D341Med (cell line): ENCODE measurements at places on chromosomes 5 and 9.

DNA sequence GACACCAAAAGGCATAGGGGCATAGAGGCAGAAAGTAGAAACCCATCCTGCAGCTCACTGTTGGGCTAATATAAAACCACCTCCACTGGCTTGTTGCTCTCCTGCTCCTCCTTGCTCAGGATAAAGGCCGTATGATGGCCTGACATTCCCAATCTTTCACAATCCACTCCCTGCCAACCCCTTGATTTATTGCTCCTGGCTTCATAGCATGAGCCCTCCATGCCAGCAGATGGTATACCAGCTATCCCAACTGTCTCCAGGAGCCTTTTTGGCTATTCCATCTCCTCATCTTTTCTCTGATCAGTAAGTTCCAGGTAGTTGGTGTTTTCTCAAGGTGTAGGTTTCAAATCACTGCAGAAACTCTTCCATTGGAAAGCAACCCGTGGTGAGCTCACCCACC, 128.8 kb downstream of the EGFLAM start:
- no peak for DNase-seq

GRCh38 chr5:168288349-168289245, 2.8 kb upstream of the WWC1 start:
- DNase-seq = no peak

DNA sequence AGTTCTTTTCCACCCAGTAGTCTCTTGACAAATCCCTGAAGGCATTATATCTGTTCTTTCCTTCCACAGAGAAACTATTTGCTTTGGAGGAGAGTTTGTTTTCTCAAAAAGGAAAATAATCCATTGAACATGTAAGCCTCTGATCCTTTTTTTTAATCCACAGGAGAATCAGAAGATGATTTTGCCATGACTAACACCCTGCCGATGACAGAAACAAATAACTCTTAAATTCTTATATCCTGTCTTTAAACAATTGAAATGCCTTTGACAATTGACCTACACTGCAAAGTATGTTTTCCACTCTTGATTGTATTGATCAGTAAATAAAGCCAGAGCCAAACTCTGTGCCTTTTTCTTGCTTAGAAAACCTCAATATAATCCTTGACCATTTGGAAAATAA, 666.4 kb upstream of the CTNND2 start:
- DNase-seq = no peak

DNA sequence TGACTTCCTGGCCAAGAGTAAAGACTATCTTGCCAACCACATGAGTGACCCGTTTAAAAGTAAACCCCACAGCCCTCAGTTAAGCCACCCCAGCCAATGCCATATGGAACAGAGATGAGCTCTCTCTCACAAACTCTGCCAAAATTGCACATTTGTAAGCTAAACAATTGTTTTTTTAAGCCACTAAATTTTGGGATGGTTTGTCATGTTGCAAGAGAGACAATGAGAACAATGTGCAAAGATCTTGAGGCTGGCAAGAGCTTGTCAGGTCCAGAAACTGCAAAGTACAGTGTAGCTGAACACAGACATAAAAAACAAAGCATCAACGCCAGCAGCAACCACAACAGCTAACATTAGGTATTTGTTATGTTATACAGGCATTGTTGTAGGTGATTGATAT, 27.8 kb downstream of the HOMER1 start:
- no peak for DNase-seq

GRCh38 chr5:141916522-141916921, 7.1 kb upstream of the DELE1 start:
- DNase-seq = no peak

GRCh38 chr9:83920469-83920926, 734 bp downstream of the KIF27 start:
- DNase-seq = no peak

- DNase-seq = peak; percentile 28
Measured at GRCh38 chr5:35230038-35230611, at the start of gene PRLR. Gene PRLR (minus strand): TSS chr5:35230487. CDS start chr5:35089620, 140,867 bp downstream.

- DNase-seq = no peak
Measured at GRCh38 chr9:108654566-108654965, 201.2 kb downstream of the ACTL7B start.

DNA sequence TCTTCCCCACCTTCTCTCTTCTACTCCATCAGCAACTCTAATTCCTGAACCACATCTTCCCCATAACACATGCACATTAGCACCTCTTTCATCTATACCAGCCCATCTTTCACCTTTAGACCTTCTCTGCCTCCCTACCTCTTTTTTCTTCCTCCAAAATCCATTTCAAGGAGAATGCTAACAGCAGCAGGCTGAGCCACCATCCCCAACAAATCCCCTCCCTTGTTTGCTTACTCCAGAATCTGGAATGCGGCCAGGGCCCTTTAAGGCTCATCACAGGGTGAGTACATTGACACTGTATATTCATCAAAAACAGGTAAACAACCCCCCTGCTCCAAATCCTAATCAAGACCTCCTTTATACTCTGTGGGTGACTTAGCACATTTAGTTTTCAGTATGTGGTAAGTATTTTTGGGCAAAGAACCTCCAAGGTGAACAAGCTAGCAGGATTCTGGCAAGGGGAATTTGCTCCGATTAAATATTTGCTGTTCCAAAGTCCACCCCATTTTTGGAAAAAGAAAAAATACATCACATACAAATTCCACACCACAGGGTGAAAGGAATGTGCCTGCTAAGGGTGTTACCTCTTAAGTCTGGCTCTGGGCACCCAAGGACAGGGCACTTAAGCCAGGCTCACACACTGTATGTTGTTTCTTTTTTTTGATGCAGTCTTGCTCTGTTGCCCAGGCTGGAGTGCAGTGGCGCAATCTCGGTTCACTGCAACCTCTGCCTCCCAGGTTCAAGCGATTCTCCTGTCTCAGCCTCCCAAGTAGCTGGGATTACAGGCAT, 71.4 kb downstream of the SERINC5 start:
- DNase-seq = peak; percentile 41

GRCh38 chr9:129885018-129885669, 49.9 kb downstream of the USP20 start:
- DNase-seq = no peak

GRCh38 chr5:33268374-33268773, 172.4 kb upstream of the TARS1 start:
- no peak for DNase-seq

GRCh38 chr9:35774907-35775635, 16.3 kb upstream of the NPR2 start:
- no peak for DNase-seq

- DNase-seq = peak; percentile 50
Measured at GRCh38 chr9:5442400-5443011, 4.8 kb upstream of the PLGRKT start.

DNA sequence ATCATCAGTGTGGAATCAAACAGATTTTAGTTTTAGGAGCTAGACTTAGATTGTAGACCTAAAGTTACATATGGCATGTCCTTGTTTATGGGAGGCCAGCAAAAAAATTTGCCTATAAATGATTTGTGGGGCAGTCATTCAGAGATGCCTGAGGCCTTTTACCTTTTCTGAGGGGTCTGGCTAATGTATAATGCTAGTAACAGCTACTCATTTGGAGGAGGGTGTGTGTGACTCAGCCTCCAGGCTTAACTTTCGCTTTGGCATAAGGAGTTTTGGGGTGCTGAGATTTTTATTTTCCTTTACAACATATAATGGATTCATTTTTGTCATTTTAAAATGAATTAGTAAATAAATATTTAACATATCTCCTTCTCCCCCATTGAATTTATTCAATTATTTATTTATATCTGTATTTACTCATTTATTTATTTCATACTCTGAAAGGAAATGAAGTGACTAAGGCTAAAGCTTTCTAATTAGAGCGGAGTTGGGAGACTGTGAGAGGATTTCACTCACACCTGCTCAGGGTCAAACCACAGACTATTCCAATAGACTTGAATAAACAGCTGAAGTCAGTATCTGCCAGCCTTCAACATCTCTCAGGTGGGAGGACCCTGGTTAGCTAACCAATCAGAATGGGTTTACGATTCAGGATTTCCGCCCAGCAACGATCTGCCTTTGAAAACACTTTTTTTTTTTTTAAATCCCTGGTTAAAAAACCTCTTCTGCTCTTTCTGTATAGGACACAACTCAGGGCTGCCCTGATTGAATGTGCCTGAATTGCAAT, 487.5 kb upstream of the SGCD start:
- peak; percentile 48 for DNase-seq

DNA sequence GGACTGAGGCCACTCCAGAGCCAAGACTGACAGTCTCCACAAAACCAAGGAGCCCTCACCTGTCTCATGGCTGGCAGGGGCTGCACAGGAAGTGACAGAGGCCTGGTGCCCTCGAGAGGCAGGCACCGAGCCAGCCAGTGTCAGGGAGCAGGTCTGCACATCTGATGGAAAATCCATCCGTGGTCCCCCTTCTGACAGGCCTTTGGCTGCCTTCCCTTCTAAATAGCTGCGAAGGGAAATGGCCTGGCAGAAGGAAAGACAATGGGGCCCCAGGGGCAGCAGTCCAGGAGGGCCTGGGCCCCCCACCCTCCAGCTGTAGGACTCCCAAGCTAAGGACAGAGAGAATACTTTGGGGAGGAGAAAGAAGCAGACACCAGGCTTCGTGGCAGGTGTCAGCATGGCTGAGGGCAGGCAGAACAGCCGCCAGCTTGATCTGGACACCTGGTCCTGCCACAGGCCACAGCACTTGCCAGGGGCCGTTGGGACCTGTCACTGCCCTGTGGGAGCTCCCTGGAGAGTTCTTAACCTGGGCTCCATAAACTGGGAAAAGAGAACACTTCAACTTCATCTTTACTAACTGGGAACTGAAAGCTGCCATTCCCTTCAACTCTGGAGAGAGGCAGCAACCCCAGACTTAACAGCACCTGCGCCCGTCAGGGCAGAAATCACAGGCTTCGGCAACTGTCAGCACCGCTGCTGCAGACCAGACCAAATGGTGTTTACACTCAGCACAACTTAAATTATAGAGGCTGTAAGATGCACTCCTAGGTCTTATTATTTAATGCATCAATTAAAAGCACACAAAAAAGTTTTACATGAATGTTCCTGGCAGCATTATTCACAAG, 22.0 kb downstream of the ADAMTS2 start:
- DNase-seq = no peak

- no peak for DNase-seq
Measured at GRCh38 chr9:21043841-21044240, 12.4 kb upstream of the HACD4 start.

DNA sequence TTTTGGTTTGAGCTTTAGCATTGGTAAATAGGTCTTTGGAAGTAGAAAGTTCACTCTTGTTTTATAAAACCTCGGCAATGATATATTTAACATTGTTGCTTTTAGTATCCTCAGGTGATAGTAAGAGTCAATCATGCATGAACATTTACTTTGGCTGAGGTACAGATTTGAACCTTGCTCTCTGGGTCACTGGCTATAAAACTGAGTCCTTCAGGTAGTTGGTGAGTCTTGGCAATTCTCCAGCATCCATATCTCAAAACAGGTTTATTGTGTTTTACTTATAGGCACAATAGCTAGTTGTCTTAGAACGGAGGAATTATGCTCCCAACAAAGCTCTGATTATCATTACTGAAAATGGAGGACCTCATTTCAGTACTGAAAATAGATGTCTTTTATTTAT, 75.1 kb downstream of the MAT2B start:
- DNase-seq = no peak

GRCh38 chr9:125280945-125281344, 19.3 kb downstream of the GAPVD1 start:
- no peak for DNase-seq

DNA sequence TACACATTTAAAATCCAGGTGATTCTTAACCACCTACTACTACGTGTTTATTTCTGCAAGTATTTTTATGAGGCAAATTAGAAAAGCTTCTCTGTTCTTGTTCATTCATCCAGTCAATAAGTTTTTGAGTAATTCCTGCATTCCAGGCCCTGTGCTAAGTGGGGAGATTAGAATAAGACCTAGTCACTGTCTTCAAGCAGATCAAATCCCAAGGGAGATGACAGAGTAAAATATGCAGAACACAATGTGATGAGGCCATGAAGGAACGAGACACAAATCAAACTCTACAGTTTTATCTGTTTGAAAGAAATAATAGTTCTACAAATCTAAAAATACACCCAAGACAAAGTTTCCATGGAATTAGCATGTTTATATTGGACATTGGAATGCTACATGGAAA, 158.8 kb downstream of the CEP120 start:
- DNase-seq = no peak

GRCh38 chr5:15241216-15241821, 258.7 kb upstream of the FBXL7 start:
- no peak for DNase-seq

DNA sequence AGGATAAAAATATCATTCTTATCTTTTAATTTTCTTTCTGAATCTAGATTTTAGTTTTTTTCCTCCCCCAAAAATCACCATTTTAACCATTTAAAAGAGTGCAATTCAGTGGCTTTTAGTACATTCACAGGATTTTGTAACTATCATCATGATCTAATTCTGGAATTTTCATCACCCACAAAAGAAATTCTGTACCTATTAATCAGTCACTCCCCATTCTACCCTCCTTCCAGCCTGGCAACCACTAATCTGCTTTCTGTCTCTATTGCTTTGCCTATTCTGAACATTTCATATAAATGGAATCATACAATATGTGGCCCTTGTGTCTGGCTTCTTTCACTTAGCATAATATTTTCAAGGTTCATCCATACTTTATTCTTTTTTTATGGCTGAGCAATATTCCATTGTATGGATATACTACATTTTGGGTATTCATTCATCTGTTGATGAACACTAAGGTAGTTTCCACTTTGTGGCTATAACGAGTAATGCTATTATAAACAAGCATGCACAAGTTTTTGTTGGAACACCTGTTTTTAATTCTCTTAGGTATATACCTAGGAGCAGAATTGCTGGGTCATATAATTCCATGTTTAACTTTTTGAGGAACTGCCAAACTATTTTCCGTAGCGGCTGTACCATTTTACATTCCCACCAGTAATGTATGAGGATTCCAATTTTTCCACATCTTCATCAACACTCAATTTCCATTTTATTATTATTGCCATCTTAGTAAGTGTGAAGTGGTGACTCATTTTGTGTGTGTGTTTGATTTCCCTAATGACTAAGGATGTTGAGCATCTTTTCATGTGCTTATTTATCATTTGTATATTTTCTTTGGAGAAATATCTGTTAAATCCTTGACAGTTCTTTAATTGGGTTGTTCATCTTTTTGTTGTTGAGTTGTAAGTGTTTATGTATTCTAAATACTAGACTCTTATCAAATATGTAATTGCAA, 340.3 kb downstream of the CWC27 start:
- DNase-seq = no peak

DNA sequence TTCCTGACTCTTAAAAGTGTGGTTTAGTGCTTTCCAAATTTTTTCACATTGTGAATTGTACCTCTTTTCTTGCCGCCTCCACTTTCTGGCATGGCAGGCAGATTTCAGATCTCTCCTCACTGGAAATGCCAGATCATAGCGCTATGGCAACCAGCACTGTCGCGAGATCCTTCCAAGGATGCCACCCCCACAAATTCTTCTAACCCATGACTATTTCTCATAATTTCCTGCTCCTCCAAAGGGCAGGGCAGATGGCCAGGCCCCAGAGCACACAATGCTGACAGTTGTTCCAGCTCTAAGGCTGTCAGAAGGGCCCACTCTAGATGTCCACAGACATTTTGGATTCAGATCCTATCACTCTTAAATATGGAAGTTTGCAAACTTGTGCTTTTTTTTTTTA, 446.2 kb upstream of the RIOK2 start:
- DNase-seq = no peak
